Retinal pigment epithelial cell (primary cell): ENCODE measurements at places on chromosomes 6 and 20.

DNA sequence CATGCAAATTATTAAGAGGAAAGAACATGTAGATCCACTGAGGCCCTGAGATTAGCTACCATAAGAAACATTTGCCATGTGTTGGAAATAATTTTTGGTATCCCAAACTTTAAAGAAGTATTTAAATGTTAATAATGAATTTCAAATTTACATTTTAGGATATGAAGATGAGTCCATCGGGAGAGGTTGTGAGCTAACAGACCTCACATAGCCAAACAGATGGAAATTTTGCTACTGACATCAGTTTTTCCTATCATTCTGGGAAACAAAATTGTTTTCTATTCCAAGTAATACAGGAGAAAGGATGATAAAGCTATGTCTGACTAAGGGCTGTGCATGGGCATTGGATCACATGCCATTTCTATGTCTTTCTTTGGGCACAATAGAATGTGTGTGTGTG is 809.6 kb downstream of the TENT5A start:
- no peak for DNase-seq

GRCh38 chr20:46833360-46833759 is 61.3 kb upstream of the EYA2 start:
- DNase-seq, result no peak

- no peak for DNase-seq
Observed at GRCh38 chr20:6053776-6054688, at the start of gene LRRN4. Gene LRRN4 (minus strand): TSS chr20:6054060. CDS start chr20:6052799, 1,261 bp downstream.

GRCh38 chr6:117668736-117669135 is 6.5 kb upstream of the NUS1 start:
- DNase-seq, result no peak
